ENCODE measurements at places on chromosomes 12 and 14. TPM values are rescaled to one million over a fixed set of nuclear protein-coding genes. Genes with fewer than 3 reads are reported as not detected.

GRCh38 chr12:54296393-54297099, 4.3 kb downstream of the NFE2 start:
- no peaks in the 10 kb centered on the region for H3K4me1 ChIP-seq
- H3K27me3 ChIP-seq, result no peaks in the 10 kb centered on the region
- no peaks in the 10 kb centered on the region for H3K36me3 ChIP-seq

Gene KRT83
- total RNA-seq, result not detected

GRCh38 chr14:43041976-43042375, 1435.3 kb downstream of the LRFN5 start:
- no peaks in the 10 kb centered on the region for H3K36me3 ChIP-seq
- no peak overlapping the region for H3K27ac ChIP-seq
- H3K4me3 ChIP-seq, result no peak overlapping the region
- no peak for DNase-seq
- no peaks in the 10 kb centered on the region for H3K27me3 ChIP-seq

DNA sequence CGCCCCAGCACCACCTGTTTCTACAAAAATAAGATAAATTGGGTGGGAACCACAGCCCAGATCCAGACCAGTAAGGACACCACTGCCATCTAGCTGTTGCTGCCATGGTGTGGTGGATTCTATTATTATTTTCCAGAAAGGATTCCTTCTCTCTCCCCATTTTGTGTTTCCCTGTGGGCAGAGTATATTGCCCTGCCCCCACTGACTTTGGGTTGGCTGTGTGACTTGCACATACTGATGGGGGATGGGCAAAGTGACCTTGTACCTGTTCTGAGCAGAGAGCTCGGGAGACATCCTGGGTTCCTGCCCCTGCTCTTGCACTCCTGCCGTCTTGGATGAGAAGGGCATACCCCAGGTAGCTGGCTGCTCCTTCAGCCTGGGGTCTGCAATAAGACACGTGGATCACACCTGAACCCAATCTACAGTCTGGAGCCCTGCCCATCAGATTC, 24.3 kb downstream of the MOAP1 start:
- H3K36me3 ChIP-seq, result no peaks in the 10 kb centered on the region
- no peak overlapping the region for H3K4me3 ChIP-seq
- no peaks in the 10 kb centered on the region for H3K27me3 ChIP-seq

DNA sequence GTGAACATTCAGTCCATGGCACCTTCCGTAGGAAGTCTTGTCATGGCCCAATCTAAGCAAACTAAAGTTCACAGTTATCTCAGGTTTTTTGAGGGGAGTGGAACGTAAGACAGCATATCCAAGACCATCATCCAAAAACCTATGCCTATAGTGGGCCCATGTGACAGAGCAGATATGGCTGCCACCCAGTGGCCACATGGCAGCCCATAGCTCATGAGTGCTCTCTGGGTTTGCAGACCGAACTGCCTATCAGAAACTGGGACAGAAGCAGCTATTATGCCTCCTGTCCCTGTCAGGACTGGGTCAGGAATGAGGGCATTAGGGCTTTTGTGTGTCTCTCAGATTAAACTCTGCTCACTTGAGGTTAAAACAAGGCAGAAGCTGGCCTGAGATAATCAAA, 503.7 kb downstream of the NRXN3 start:
- H3K4me3 ChIP-seq, result no peak overlapping the region
- no peaks in the 10 kb centered on the region for H3K36me3 ChIP-seq
- H3K4me1 ChIP-seq, result no peaks in the 10 kb centered on the region
- H3K27me3 ChIP-seq, result no peaks in the 10 kb centered on the region
- no peak for DNase-seq
- no peak overlapping the region for H3K27ac ChIP-seq

- no peaks in the 10 kb centered on the region for H3K36me3 ChIP-seq
- H3K27ac ChIP-seq, result no peak overlapping the region
- H3K27me3 ChIP-seq, result no peaks in the 10 kb centered on the region
- no peak overlapping the region for H3K4me3 ChIP-seq
Measured at GRCh38 chr14:94944636-94945258, 174.8 kb upstream of the GSC start.

GRCh38 chr14:77908847-77909246, 108.9 kb downstream of the ADCK1 start:
- no peak overlapping the region for H3K27ac ChIP-seq
- H3K4me3 ChIP-seq, result no peak overlapping the region
- H3K4me1 ChIP-seq, result no peaks in the 10 kb centered on the region
- no peaks in the 10 kb centered on the region for H3K36me3 ChIP-seq

DNA sequence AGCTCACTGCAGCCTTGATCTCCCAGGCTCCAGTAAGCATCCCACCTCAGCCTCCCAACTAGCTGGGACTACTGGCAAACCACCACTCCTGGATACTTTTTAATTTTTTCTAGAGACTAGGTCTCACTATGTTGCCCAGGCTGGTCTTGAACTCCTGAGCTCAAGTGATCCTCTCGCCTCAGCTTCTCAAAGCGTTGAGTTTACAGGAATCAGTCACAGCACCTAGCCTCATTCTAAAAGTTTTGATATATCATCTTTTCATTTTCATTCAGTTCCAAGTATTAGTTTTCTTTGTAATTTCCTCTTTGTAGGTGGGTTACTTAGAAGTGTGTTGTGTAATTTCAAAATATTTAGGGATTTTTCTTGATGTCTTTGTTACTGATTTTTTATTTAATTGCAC, 9.6 kb downstream of the CBX5 start:
- H3K4me1 ChIP-seq, result no peaks in the 10 kb centered on the region
- no peaks in the 10 kb centered on the region for H3K36me3 ChIP-seq
- no peak overlapping the region for H3K4me3 ChIP-seq
- no peaks in the 10 kb centered on the region for H3K27me3 ChIP-seq

Gene CAPRIN2
- 26.5 TPM for total RNA-seq

GRCh38 chr14:91893669-91894068, 26.3 kb upstream of the TC2N start:
- no peaks in the 10 kb centered on the region for H3K36me3 ChIP-seq
- H3K27me3 ChIP-seq, result no peaks in the 10 kb centered on the region
- peaks cover 4% of the 10 kb centered on the region for H3K4me1 ChIP-seq

DNA sequence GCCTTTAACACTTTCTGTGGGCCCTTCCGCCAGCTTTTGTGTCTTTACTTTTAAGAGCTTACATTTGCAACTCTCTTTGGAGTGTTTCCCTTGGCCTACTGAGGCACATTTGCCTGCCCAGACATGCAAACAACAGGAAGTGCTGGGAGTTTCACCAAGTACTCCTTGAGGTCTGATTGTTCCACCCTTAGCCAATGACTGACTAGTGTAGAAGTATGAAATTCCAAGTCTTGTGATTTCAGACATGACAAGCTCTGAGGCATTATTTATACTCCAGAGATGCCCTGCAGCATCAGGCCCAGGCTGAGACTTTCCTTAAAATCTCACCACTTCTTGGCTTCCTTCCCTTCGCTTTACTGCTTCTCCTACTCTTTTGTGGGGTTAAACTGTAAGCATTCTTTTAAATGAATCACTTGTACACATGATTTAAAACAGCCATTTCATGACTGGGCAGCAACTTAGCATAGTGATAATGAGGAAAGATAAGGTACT, 174.1 kb downstream of the SLC6A15 start:
- no peaks in the 10 kb centered on the region for H3K4me1 ChIP-seq
- no peaks in the 10 kb centered on the region for H3K36me3 ChIP-seq
- H3K27ac ChIP-seq, result no peak overlapping the region
- H3K27me3 ChIP-seq, result no peaks in the 10 kb centered on the region
- H3K4me3 ChIP-seq, result no peak overlapping the region

- H3K4me1 ChIP-seq, result no peaks in the 10 kb centered on the region
- no peak overlapping the region for H3K27ac ChIP-seq
- H3K4me3 ChIP-seq, result no peak overlapping the region
- DNase-seq, result no peak
- no peaks in the 10 kb centered on the region for H3K27me3 ChIP-seq
Measured at GRCh38 chr12:74816398-74817175, 279.0 kb downstream of the ATXN7L3B start.

- no peak overlapping the region for H3K4me3 ChIP-seq
- no peak overlapping the region for H3K27ac ChIP-seq
- H3K36me3 ChIP-seq, result no peaks in the 10 kb centered on the region
- no peaks in the 10 kb centered on the region for H3K27me3 ChIP-seq
Measured at GRCh38 chr14:104387022-104388010, 192.2 kb upstream of the C14orf180 start.

- no peak overlapping the region for H3K27ac ChIP-seq
- H3K4me1 ChIP-seq, result no peaks in the 10 kb centered on the region
- no peaks in the 10 kb centered on the region for H3K36me3 ChIP-seq
- H3K4me3 ChIP-seq, result no peak overlapping the region
Measured at GRCh38 chr12:124720004-124720680, 143.5 kb downstream of the SCARB1 start.

GRCh38 chr14:37707716-37708115, 112.3 kb downstream of the TTC6 start:
- no peaks in the 10 kb centered on the region for H3K36me3 ChIP-seq
- no peak overlapping the region for H3K27ac ChIP-seq
- H3K27me3 ChIP-seq, result no peaks in the 10 kb centered on the region
- no peaks in the 10 kb centered on the region for H3K4me1 ChIP-seq

Gene FAIM2
- total RNA-seq, result 0.58 TPM

Gene PTCSC3
- not detected for total RNA-seq

DNA sequence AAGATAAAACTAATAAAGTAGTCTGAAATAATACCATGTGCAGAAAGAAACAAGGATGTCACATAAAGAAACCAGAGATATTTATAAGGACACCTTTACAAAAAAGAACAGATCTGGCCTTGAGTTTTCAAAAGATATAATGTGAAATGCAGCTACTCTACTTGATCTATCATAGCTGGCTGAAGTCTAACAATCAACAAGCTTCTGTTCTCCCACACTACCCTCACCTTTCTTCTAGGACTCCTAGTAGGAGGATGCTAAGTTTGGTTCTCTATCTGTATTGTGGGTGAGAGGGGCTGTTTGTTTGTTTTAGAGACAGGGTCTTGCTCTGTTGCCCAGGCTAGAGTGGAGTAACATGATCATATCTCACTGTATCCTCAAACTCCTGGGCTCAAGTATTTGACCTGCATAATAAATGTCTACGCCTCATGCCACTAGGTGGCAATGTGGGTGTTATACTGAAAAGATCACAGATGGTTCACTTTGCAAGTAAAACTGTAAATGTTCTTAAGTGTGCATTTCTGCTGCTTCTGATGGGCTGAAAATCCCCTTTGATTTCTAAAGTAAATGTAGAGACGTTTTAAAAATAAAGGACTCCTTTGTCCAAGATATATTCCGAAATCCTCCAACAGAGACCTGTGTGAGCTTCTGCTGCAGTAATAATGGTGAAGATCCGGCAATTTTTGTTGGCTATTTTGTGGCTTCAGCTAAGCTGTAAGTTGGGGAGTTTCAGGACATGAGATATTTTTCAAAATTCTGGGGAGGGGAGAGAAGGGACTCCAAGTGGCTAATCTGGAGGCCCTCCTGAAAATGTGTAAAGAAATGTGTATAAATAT, 269.3 kb downstream of the DAD1 start:
- H3K36me3 ChIP-seq, result no peaks in the 10 kb centered on the region
- DNase-seq, result no peak
- H3K4me3 ChIP-seq, result no peak overlapping the region
- no peak overlapping the region for H3K27ac ChIP-seq

DNA sequence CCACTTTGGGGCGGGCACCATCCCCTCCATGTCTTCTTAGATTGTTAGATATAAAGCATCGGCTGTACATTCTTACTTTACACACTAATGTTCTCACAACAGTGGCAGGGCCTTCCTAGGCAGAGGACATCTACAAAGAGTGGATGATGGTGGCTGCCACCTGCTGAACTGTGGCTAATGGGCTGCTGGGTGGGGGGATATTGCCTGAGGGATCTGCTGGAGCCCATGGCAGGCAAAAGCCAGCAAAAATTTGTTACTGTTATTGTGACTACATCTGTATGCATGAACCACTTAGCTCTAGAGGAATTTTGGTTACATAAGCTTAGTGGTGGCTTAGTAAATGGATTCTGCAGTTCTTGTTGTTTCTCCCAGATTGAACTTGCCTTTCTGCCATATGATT, 52.6 kb downstream of the DIP2B start:
- H3K4me3 ChIP-seq, result no peak overlapping the region
- no peak for DNase-seq
- no peaks in the 10 kb centered on the region for H3K27me3 ChIP-seq
- H3K4me1 ChIP-seq, result no peaks in the 10 kb centered on the region
- H3K27ac ChIP-seq, result no peak overlapping the region
- H3K36me3 ChIP-seq, result no peaks in the 10 kb centered on the region

DNA sequence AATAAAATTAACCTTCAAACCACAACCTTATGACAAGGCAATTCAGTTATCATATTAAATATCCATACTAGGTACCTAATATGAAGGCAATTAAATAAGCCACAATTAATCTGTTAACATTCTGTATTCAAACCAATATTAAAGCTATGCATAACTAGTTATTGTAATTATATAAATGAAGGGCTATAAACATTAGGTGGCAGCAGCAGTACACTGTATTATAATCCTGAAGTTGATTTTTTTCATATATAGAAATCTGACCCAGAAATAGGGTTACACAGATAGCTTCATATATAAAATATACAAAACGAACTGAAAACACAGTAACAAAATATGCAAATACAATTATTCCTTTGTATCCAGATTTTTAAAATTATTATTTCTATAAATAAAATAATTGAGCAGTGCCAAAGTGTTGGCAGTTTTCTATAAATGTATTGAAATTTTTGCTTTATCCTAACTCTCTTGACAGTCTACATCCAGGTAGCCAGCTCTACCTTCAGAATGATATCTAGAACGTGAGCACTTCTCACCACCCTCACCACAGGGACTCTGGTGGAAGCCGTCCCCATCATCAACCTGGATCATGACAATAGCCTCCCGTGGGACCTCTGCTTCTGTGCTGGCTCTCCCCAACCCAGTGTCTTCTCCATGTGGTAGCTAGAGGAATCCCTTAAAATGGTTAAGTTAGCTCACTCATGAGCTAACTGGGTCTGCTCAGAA, 136.2 kb downstream of the MED13L start:
- H3K27me3 ChIP-seq, result no peaks in the 10 kb centered on the region
- H3K4me3 ChIP-seq, result no peak overlapping the region
- no peak for DNase-seq
- no peaks in the 10 kb centered on the region for H3K36me3 ChIP-seq

DNA sequence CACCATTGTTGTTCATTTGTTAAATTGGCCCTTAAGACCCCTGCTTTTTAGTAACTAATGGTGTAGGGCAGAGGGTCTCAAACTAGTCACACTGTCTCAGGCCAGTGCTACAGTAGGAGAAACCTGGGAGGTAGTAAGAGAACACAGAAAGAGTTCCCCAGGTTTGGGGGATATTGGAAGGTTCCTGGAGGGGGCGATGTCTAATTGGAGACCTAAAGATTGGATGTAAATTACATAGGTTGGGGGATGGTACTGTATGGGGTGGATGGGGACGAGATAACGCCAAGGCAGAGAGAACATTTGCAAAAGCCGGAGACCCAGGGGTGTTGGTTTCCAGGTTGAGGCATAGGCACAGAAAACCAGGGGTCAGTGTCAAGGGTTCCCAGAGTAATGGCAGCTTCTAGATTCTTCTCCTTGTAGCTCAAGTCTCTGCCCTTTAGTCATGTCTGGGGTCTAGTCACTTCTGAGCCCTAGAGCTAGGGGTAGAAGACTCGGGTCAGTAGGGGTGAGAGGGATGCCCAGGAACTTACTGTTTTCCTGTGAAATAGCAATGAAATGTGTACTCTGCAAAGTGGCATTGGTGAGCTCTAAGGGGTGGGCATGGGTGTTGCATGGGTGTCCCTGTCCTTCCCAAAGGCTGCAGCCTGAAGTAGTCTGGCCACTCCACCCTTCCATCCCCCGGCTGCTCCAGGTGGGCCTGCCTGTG, 21.8 kb downstream of the PLEKHG3 start:
- H3K36me3 ChIP-seq, result no peaks in the 10 kb centered on the region
- H3K27ac ChIP-seq, result no peak overlapping the region

Measured in aorta (tissue), 5 donors.